Stimulated activated memory B cell treated with anti-CD40 and anti-IgM and Interleukin-4, amounts not matched to agents 10 μg/mL and 1 μg/mL and 100 μg/mL, for 72 hours (primary cell): ENCODE measurements at places on chromosomes 6 and 20.

GRCh38 chr6:139981066-139981624, 606.7 kb upstream of the CITED2 start:
- ATAC-seq = no peak

- no peak for ATAC-seq
Observed at GRCh38 chr20:39268491-39268951, 306.4 kb downstream of the DHX35 start.

DNA sequence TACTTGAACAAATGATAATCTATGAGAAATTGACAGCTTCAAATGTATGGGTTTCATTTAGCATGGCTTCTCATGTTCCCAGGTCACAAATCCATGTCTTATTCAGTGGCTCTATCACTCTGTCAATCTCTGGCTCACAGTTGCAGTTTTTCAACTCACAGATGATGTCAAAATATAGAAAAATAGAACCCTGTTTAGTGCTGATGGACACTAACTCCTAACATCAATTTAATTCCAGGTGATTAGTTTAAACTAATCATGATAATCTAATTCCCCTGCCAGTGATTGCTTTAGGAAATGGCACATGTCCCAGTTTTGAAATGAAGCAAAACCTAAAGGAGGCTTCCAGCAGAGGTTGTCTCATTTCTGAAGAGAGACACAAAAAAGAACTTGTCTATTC, 13.0 kb downstream of the KHDC1 start:
- no peak for ATAC-seq

DNA sequence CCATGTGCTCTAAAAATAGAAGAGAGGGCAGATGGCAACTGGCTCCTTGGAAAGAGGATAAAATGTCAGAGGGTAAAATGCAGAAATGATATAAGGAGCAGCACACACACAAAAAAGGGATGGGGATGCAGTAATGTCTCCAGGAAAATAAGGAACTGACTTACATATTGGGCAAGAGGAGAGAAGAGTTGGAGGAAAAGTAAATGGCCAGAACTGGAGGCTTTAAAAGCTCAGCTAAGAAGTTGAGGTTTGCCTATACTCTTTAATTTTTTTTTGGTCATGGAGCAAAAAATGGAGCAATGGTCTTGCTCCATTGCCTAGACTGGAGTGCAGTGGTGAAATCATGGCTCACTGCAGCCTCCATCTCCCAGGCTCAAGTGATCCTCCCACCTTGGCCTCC, 93.7 kb downstream of the SULF2 start:
- no peak for ATAC-seq

GRCh38 chr20:52893498-52893897, 78.7 kb upstream of the TSHZ2 start:
- ATAC-seq = no peak

- no peak for ATAC-seq
Observed at GRCh38 chr6:148518511-148519156, 176.0 kb downstream of the SASH1 start.

DNA sequence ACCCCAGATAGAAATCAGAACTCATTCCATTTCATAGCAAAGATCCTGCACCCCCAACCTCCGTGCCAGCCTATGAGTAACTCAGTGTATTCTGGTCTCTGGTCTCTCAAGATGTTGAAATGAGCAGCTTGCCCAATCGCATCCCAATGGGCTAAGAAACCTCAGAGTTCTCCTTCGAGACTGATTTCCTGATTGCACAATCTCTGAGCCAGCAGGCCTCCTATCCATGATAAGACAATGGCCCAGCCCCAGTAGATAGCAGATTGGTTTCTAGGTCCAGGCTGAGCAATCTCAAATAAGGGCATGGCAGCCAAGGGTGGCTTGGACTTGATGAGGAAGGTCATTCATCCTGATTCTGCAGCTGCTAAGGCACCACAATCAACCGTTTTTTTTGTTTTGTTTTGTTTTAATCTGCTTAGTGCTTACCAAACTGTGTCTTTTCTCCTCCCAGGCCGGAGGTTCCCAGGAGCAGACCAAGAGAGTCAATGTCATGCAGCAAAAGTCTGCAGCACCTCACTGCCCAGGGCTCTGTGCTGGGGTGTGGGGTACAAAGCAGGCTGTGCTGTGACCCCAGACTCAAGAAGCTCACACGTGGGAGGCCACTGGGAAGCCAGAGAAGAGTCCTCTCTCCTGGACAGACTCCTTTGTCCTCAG, 125.1 kb upstream of the NXT1 start:
- ATAC-seq = no peak

DNA sequence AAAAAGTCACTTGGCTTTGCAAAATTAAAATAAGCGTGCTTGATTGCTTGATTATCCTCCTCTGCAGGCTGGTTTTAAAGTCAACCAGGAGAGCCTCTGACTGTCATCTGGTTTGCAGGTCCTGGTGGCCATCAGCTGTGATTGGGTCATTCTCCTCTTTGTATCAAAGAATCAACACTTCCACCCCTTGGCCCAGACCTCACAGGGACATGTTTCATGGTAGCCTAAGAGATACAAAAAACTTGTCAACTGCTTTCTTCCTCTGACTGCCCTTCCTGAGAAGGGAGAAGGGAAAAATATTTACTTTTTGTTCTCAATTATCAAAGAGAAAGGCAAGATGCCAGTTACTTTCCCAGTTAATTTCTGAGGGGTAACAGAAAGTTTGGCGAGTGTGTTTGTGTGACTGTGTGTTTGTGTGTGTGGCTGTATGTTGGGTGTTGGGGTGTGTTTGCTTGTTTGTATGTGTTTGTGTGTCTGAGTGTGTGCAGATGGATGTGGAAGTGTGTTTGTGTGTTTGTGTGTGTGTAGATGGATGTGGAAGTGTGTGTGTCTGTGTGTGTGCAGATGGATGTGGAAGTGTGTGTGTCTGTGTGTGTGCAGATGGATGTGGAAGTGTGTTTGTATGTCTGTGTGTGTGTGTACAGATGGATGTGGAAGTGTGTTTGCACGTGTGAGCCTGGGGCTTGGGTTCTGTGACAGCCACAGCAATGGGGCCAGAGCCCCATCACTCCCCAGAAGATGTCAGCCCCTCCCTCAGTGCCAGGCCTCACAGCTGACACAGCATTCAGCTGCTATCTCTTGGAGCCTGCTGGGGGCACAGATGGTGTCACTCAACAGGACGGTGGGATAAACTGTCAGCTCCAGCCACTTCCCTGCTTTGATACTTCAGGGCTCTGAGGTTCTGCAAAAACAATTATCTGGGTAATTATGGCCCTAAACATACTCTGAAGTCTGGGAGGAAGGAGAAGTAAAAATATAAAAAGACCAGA, 98.6 kb upstream of the RNF24 start:
- no peak for ATAC-seq
